Stimulated activated CD8-positive, alpha-beta memory T cell treated with anti-CD3 and anti-CD28 coated beads, Interleukin-12 subunit alpha, Interleukin-12 subunit beta, amount 100 ng/mL, for 4 hours (primary cell): ENCODE measurements at places on chromosomes 3 and 15.

DNA sequence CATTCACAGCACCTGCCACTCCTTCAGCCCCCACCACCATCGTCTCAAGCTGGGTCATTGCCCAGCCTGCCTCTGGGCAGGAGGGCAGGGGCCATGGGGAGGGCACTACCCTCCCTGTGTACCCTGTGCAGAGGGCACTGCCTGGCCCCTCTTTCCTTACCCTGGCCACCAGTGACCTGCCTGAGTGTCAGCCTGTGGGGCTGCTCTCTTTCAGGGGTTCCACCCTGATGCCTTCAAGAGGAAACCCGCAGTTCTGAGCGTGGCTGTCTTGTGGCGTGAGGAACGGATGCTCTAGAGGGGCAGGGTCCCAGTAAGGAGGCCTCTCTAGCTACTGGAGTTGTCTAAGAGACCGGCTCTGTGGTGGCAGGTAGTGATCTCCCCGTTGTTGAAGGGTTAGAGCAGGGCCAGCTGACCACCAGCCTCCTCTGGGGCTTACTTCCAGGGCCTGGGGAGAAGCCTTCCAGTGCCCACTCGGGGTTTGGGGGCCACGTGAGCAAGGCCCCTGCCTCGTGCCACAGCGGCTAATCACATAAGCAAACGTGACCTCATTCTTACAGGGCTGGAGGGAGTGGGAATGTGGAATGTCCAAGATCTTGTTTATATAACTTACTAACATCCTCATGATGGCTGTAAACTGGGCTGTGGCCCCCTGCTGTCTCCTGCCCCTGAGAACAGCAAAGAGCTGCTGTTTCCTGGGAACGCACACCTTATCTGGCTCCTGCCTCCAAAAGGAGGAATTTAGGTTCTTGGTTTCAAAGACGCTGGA lies 31.4 kb upstream of the SEC13 start:
- no peak for DNase-seq

GRCh38 chr3:130085881-130086280 lies 4.2 kb downstream of the ALG1L2 start:
- no peak for DNase-seq

- DNase-seq = no peak
These were observed 27.4 kb downstream of the CLK3 start for GRCh38 chr15:74642734-74643664.

- peak; percentile 40 for DNase-seq
These were observed 67.6 kb downstream of the FNDC3B start for GRCh38 chr3:172106989-172107388.

DNA sequence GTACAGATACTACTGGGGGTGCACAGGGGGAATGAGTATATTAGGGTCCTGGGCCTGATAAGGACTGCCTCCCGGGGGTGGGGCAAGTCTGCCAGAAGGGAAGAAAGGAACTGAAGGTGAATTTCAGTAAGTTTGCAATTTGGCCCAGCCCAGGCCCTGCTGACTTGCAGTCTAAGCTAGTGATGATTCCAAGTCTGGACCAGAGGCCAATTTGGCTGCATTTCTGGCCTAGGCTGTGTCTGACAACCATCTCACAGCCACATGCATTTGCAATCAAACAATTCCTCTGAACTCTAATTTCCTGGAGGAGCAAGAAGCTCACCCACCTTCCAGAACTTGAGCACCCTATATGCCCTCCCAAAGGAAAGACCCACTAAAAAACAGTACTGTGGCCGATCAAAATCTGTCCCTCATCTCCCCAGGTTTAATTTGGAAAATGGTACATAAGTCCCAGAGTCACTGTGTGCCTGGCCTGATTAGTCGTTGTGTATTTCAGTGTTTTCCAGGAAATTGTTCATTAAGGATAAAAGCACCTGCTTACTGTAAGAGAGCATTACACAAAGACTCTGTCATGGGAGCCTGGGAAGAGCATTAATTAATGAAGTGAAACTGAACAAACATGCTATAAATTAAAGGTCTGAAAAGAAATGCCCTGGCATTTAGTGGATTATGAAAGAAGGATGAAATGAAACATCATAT lies 114.5 kb downstream of the MEGF11 start:
- no peak for DNase-seq

DNA sequence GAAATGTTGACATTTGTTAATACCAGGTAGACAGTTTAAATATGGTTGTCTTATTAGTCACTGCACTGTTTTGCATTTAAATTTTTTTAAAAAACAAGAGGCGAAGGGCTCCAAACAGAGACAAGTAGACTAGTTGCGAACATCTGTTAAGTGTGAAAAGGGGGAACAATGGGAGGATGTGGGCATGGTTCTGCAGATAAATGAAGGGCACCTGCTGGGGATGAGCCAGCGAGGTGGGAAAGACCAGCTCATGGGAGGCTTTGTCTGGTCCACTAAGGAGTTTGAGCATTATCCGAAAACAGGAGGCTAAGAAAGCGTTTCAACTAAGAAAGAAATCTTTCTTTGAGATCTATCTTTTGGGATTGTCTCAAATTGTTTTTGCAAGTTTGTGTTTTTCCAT lies 72.7 kb downstream of the FBN1 start:
- DNase-seq = no peak
